H7 (cell line): ENCODE measurements at places on chromosomes 12 and 14. TPM values are rescaled to one million over a fixed set of nuclear protein-coding genes. Genes with fewer than 3 reads are reported as not detected.

NPFF gene
- not detected in 2 replicates for total RNA-seq

CTSG gene
- total RNA-seq: 0.10 TPM in 1 of 2 replicates, not detected in the other

MDM1 gene
- 7.6 and 14.2 TPM in 2 replicates for total RNA-seq

IL26 gene
- total RNA-seq: not detected in 2 replicates

NRIP2 gene
- total RNA-seq: not detected in 2 replicates

HNRNPA1 gene
- 907 and 952 TPM in 2 replicates for total RNA-seq

STAC3 gene
- total RNA-seq: 0.90 and 1.6 TPM in 2 replicates

ATXN3 gene
- 18.9 and 31.5 TPM in 2 replicates for total RNA-seq

CD163L1 gene
- 0.17 and 0.22 TPM in 2 replicates for total RNA-seq

DNAH10 gene
- 0.03 TPM in 1 of 2 replicates, not detected in the other for total RNA-seq

KRT86 gene
- total RNA-seq: not detected in 2 replicates

CHD8 gene
- total RNA-seq: 64.1 and 73.8 TPM in 2 replicates

SARNP gene
- total RNA-seq: 99.1 and 119 TPM in 2 replicates

C14orf132 gene
- 12.1 and 12.5 TPM in 2 replicates for total RNA-seq

GNB3 gene
- total RNA-seq: 1.5 and 5.5 TPM in 2 replicates

DNA sequence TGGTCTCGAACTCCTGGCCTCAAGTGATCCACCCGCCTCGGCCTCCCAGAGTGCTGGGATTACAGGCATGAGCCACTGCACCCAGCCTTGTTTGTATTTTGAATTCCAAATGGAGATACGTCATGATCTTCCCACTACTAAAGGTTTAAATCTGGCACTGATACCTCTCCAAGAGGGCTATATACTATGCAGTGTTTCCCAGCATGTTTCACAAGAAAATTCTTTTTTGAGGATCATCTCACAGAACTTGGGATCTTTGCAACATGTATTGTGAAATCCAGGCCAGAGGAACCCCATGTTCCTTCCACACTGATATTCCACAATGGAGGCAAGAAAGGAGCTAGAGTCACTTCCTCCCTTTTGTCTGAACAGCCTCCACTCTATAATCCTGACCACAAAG, 112.7 kb downstream of the NT5DC3 start:
- DNase-seq: no peak

- no peak for DNase-seq
Observed at GRCh38 chr12:114648711-114649110, 35.3 kb downstream of the TBX3 start.

GRCh38 chr12:100553936-100554335, 19.5 kb upstream of the GAS2L3 start:
- no peak for DNase-seq

- no peak for DNase-seq
Observed at GRCh38 chr12:47350062-47350408, 270.3 kb upstream of the AMIGO2 start.

DNA sequence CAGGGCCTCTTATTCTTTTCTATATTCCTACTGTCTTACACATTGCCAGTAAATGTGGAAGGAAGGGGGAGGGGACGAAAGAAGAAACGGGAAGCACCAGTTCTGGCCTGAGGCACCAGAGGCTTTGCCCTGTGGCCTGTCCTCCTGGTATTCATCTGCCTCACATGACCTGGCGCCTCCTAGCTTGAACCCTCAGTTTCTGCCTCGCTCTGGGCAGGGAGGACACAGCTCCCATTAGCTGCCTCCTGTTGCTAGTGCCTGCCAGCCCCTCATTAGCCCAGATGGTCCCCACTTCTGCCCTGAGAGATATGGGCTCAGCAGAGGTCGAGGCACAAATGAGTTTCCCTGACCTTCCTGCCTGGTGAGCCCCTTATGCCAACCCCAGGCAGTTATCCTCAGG, 3.0 kb upstream of the PLEKHG6 start:
- DNase-seq: peak; percentile 8

GRCh38 chr12:125402874-125403789, 337.9 kb downstream of the AACS start:
- peak; percentile 74 for DNase-seq

DNA sequence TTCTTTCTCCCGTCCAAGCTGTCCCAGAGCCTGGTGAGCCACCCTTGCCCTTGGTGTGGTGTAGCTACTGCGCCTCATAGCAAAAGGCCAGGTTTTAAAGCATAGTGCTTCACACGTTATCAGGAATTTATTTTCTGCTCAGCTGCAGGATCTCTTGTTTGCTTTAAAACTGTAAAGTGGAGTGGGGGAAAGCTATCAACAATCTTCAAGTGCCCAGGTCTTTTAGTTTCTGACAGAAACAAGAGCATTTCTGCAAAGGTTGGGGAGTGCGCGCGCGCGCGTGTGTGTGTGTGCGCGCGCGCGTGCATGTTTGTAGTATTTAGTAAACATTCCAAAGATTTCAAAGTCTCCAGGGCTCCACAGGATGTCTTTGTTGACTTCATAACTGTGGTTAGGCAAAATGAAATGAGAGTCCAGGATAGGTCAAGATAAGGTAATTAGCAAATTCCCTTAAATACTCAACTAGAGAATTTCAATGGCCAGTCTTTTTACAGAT, 45.5 kb downstream of the EML1 start:
- DNase-seq: no peak

GRCh38 chr12:131112700-131113290, 159.1 kb downstream of the ADGRD1 start:
- no peak for DNase-seq

- no peak for DNase-seq
Observed at GRCh38 chr14:33359288-33359881, 420.7 kb downstream of the NPAS3 start.

DNA sequence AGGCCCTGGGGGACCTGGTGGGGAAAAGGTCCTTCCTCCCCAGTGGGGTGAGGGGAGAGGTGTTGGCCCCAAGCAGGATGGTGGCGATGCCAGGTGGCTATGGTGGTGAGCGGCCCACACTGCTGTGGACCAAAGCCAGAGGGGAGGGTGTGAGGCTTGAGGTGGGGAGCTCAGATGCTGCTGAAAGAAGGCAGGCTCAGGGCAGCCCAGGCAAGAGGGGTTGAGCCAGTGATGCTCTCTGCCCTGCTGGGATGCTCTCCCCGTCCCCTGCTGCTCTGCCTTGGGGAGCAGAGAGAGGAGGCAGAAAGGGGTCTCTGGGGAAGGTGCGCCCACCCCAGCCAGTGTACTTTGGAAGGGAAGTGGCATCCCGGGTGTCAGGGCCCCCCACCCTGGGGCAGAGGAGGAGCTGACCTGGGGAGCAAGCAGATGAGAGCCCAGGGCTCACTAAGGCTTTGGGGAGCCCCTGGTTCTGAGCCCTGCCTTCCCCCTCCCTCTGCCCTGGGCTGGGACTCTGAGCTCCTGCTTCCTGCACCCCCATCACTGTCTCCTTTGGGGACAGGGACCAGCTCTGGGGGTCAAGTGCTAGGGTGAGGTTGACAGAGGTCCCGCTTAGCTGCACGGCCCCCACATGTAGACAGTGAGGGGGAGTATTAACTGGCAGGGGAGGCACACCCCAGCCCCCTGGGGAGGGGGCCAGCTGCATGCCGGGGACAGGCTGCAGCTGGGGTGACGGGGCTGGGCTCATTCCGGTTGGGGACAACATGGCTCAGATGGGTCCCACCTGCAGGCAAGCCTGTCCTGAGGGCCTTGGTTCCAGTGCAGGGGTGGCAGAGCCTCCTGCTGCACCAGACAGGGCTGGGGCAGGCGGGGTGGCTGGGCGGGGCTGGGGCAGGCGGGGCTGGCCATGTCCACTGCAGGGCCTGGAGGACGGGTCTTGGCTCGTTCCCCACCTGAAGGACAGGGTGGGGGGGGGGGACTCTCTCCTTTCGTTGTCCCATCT, 124.4 kb downstream of the KIF26A start:
- DNase-seq: peak; percentile 45

DNA sequence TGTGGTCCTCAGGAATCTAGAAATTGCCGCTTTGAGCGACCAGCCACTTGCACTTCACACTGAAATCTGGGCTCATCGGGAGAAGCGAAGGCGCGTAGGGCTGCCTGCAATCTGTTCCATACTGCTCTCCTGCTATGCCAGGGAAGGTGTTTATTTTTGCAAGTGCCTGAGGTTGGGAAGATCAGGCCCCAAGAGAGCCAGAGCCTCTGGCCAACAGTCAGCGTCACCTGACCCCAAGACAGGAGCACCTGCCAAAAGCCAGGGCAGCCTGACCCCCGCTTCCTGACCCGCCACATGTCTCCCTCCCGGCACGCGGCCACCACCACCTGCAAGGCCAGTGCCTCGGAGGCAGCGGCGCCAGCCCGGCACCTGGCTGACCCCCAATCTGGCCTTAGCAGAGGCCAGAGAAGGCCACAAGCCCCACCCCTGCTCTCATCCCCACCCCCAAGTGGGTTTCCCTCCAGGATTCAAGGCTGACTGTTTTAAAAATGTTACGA, 94.4 kb downstream of the CHGA start:
- DNase-seq: no peak

- DNase-seq: no peak
Observed at GRCh38 chr12:79532907-79533288, 157.9 kb downstream of the PAWR start.

DNA sequence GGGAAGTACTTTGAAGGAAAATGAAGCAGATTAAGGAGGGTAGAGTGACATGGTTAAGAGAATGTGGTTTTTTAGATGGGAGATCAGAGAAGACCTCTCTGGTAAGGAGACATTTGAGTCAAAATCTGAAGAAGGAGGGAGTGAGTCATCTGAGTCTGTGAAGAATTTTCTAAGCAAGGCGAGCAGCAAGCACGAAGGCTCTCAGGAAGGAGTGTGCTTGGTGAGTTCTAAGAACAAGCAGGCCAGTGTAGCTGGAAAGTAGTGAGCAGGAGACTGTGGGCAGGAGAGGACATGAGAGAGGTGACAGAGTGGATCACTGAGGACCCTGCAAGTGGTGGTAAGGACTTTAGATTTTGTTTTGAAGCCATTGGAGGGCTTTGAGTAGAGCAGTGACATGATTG, 76.3 kb upstream of the FUT8 start:
- DNase-seq: no peak

DNA sequence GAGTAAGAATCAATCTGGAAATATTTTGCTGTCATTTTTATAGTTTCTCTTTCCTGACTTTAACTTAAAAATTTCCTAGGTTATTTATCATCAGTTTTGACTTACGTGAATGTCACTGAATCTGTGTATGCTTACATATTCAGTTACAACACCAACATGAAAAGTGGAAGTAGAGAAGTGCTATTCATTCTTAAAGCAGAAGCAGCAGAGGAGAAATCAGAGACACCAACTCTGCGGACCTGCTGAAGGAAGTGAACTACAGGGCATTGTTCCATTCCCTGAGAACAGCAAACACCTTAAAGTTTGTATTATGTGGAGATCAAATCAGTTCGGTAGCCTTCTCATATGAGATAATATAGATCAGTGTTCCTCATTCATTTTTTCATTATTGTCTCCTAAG, 34.1 kb downstream of the RAD51B start:
- no peak for DNase-seq

- DNase-seq: no peak
Observed at GRCh38 chr12:17062267-17063036, 456.5 kb upstream of the LMO3 start.

- no peak for DNase-seq
Observed at GRCh38 chr14:64870160-64870559, 9.5 kb downstream of the SPTB start.

- peak; percentile 81 for DNase-seq
Observed at GRCh38 chr14:73227812-73228781, 9.2 kb upstream of the PAPLN start.

DNA sequence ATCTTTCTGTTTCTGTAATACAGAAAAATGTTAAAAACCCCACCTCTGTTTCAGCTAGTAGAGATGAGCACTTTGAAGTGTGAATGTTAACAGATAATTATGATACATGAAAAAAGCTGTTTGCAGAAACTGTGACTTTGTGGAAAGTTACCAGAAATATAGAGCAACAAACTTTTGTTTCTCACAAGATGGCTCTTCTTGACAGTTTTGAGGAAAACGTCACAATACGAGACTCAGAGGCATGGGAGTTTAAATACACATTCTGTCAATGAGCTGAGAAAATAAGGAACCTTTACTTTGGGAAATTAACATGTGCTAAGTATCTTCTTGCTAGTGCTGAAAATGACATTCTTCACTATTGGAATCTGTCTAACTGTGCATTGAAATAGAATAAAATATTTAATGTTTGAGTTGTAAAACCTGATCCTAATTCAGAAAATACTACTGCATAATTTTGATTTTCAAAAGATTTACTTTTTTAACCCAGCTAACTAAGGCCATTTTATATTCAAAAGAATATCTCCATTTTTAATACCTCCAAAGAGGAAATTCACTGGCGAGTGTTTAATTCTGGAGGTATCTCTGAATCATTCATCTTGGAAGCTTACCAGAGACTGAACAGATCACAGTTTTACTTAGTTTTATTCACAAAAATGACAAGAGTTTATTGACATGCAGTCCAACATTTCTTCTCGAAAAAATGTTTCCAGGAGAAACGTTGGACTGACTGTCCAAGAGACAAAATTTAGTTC, 308.9 kb upstream of the LRFN5 start:
- DNase-seq: no peak

GRCh38 chr12:76898442-76898841, 19.6 kb upstream of the CSRP2 start:
- DNase-seq: no peak

GRCh38 chr12:26370098-26370497, 174.7 kb downstream of the SSPN start:
- DNase-seq: no peak

GRCh38 chr14:80055667-80056496, 155.4 kb downstream of the DIO2 start:
- peak; percentile 26 for DNase-seq

DNA sequence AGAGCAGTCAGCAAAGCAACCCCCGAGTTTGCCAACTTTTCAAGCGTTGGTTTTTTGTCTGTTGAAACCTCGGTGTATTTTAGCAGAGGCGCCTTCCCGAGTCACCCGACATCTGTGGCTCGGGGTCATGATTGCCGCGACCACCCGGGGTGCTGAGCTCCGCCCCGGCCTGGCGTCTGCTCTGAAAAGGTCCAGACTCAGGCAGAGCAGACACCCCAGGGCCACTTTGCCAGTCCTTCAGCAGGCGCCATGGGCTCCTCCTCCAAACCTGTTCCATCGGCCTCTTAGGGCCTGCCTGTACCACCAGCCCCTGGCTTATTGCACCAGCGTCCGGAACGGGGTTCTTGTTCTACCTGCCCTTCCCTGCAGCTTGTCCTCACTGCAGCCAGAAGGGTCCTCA, 19.1 kb downstream of the ANKRD9 start:
- peak; percentile 61 for DNase-seq

DNA sequence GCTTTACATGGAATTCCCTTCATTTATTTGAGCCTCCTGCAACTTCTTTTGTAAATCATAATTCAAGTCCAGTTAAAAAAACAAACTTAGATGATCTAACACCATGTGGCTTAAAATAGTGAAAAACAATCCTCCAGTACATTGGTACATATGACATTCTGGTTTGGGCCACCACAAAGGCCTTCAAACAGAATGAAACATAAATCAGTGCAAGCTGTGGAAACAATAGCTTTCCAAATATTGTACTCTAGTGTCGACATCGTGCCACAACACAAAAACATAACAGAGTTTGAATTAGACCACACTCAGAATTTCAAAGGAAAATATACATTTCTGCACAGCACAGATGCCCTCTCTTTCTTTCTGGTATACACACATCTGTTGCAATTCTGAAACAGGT, 751.3 kb downstream of the SLC6A15 start:
- DNase-seq: no peak
